ENCODE measurements at places on chromosomes 12 and 14. TPM values are rescaled to one million over a fixed set of nuclear protein-coding genes. Genes with fewer than 3 reads are reported as not detected.

The FGF23 gene
- not detected for total RNA-seq

DNA sequence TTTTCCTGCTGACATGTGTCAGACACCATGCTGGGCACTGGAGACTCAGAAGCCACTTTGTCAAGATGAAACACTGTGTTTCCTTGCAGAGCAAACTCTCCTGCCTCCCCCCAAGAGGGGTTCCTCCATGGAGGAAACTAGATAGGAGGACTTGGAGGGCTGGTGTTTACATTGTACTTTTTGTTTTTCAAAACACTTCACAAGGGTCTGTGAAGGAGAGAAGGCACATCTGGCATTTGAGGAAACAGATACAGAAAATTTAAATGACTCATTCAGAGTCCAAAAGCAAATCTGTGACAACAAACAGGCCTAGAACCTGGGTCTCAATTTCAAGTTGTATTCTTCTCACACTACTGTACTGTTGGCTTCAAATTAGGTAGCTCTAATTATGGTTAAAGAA is 6.7 kb upstream of the CDKL1 start:
- H3K36me3 ChIP-seq = no peaks in the 10 kb centered on the region
- H3K27ac ChIP-seq = no peak overlapping the region
- DNase-seq = no peak
- H3K27me3 ChIP-seq = no peaks in the 10 kb centered on the region
- H3K4me1 ChIP-seq = peaks cover 7% of the 10 kb centered on the region
- H3K4me3 ChIP-seq = no peak overlapping the region

DNA sequence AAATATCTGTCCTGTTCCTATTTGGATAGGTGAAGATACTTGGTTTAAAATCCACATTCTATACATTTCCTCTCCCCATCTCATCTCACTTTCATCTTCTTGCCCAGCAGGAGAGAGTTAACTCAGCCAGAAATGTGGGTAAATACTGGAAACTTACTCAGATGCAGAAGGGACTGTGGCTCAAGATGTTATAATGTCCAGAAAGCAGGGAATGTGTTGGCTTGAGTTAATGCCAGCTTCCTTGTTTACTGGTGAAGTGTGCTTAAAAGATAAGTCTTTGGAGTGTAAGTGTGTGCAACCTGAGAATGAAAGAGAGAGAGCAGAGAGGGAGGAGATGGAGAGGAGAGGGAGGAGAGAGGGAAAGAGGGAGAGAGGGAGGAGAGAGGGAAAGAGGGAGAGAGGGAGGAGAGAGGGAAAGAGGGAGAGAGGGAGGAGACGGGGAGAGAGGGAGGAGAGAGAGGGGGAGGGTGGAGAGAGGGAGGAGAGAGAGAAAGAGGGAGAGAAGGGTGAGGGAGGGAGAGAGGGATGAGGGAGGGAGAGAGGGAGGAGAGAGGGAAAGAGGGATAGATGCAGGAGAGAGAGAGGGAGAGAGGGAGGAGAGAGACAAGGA is 22.0 kb upstream of the SNRPF start:
- H3K27me3 ChIP-seq = no peaks in the 10 kb centered on the region
- no peaks in the 10 kb centered on the region for H3K4me1 ChIP-seq
- H3K27ac ChIP-seq = no peak overlapping the region
- H3K4me3 ChIP-seq = no peak overlapping the region

The CDK17 gene
- 96.3 TPM for total RNA-seq

Measured in B cell (primary cell).